ENCODE measurements at places on chromosomes 5 and 9.
A peak's percentile ranks its signal among the peaks of the same experiment; 100 is the strongest.

DNA sequence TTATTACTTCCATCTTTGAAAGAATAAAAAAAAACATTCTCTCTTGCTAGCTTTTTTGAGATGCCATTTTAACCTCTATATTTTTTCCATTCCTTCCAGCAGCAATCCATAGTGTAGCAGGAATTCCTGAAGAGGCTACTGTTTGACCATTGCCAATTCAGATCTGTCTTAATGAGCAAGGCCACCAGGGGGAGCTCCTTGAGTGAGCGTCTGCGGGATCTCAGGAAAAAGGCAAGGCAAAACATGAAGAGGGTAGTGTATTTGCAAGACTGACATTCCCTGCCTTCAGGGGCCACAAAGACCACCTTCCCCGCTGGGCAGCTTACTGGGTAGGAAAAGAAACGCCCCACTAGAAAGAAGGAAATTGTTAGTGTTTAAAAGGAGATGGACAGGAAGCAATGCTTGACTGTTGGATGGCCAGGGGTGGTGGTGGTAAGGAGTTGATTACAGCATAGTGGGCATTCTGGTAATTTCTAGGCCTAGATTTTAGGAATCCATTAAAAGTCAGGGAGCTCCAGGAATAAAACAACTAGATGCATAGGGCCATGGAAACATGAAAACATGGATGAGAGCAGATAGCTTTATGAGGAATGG, 206.6 kb upstream of the HAPLN1 start:
- DNase-seq: peak; percentile 38

DNA sequence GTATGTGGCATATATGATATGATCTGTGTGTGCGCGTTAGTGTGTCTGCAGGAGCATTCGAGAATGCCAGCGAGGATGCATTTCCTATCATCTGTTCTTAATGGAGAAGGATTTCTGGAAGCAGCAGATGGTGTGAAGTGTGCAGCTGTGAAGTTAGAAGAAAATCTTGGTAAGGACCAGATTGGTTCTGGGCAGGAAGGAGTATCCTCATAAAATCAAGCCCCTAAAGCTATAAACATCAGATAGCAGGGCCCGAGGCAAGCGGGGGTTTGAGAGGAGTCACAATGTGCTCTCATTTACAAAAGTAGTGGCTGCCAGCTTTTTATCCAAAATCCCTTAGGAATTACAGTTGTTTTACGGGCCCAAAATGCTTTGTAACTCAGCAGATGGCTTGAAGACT, 40.0 kb downstream of the DAPK1 start:
- no peak for DNase-seq

DNA sequence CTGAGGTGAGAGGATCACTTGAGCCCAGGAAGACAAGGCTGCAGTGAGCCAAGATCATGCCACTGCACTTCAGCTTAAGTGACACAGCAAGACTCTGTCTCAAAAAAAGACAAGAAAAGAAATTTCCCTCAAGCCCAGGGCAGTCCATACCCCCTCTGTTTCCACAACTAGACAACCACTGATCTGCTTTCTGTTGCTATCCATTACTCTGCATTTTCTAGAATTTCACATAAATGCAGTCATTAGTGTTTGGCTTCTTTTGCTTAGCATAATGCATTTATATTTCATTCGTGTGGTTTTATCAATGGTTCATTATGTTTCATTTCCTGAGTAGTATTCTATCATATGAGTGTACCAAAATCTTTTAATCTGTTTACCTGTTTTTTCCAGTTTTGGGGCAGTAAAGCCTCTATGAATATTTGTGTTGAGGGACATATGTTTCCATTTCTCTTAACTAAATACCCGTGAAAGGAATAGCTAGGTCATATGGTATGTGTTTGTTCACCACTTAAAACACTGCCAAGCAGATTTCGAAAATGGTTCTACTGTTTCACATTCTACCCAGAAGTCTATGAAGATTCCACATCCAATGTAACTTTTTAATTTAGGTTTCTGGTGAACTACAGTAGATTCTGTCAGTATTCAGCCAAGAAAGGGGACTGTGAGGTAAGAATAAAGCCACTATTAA, 271.8 kb downstream of the ZNF608 start:
- no peak for DNase-seq

GRCh38 chr5:94618029-94618492, 343 bp downstream of the KIAA0825 start:
- no peak for DNase-seq

DNA sequence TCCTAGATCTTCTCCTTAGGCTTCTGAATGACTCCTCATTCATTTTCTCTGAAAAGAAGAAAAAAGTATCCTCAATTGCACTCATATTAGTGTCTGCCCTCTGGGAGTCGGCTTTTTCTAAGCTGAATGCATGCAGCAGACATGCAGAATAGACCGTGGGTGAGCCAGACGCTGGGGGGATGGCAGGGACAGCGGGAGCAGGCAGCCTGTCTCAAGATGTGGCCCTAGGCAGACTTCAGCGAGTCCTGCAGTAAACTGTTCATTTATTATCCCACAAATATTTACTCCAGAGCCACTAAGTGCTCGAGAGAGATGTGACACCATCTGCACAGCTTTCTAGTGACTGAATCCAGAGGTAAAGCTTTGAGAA, 164.9 kb upstream of the RAI14 start:
- no peak for DNase-seq

DNA sequence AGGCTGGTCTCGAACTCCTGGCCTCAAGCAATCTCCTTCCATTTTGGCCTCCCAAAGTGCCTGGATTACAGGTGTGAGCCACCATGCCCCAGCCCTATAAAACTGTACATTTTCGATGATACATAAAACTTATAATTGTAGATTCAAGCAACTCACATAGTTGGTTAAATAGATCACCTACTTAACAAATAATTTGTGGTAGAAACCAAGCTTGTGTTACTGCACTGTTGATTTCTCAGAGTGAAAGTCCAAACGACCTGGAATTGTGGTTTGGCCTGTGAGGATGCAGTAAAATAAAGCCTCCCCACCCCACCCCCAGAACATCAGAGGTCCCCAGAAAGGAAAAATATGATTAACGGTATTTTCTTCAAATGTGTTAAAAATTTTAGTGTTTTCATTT, 92.7 kb downstream of the TRIO start:
- no peak for DNase-seq

GRCh38 chr5:127192836-127193338, 97.7 kb upstream of the MEGF10 start:
- no peak for DNase-seq

GRCh38 chr9:109166771-109167601, at the start of gene FRRS1L:
TSS of gene FRRS1L (minus strand) at chr9:109167249. CDS start at chr9:109167138, 111 bp downstream.
- DNase-seq: no peak

Measured in KG1 (cell line).